Kidney (tissue), 22 donors: ENCODE measurements at places on chromosomes 12 and 14. TPM values are rescaled to one million over a fixed set of nuclear protein-coding genes. Genes with fewer than 3 reads are reported as not detected.

Gene GPR84
- not detected for polyA plus RNA-seq

Gene PGAM5
- 19.4 TPM for polyA plus RNA-seq

Gene ACSM4
- polyA plus RNA-seq, result not detected

Gene SERPINA4
- polyA plus RNA-seq, result 28.3 TPM

Gene CRIP1
- polyA plus RNA-seq, result 272 TPM

Gene TRPV4
- 24.5 TPM for polyA plus RNA-seq
